Activated naive CD8-positive, alpha-beta T cell treated with anti-CD3 and anti-CD28 coated beads, Interleukin-2, amount 10 ng/mL, durations not matched to agents 7 days and 5 days (primary cell): ENCODE measurements at places on chromosomes 13 and 19. TPM values are rescaled to one million over a fixed set of nuclear protein-coding genes. Genes with fewer than 3 reads are reported as not detected.
A peak's percentile ranks its signal among the peaks of the same experiment; 100 is the strongest.

Gene APOC4
- total RNA-seq = not detected

DNA sequence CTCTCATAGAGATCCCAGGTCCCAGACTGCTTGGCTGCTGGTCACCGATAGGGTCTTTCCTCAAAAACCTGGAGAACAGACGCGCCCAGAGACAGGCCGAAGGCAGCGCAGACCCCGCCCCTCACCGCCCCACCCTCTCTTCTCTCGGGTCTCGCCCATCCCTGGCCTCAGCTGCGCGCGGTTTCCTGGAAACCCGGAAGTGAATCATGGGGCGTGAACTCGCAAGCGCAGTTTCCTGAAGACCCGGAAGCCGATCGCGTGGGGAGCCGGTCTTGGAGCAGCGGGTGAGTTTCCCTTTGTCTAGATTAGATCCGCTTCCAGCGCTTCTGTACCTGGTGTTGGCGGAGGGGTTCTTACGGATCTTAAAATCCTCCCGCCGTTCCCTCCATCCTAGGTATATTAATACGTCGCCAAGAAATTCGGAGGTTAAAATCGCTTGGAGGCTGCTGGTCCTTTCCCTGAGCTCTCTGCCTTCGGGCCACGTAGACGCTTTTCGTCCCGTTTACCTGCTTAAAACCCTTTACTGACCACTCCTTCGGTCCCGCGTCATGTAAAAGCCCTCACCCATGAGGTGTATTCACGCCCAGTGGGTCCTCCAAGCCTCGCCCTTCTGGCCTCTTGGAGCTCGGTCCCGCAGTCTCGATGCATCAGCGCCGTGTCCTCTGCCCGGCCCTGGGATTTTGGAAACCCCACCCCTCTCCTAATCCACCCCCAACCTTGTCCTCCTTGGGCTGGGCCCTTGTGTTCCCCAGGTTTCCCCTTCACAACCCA, at the start of gene ZNF578:
TSS of gene ZNF578 (plus strand) at position 230 of the 771 bp plus-strand sequence. CDS start 48,293 bp downstream, outside the sequence.
- peak; percentile 80 for DNase-seq

GRCh38 chr19:18007044-18007916, 690 bp upstream of the ARRDC2 start:
- DNase-seq = peak; percentile 90

- DNase-seq = no peak
These were observed 24.5 kb downstream of the ZDHHC20 start for GRCh38 chr13:21434588-21434987.

DNA sequence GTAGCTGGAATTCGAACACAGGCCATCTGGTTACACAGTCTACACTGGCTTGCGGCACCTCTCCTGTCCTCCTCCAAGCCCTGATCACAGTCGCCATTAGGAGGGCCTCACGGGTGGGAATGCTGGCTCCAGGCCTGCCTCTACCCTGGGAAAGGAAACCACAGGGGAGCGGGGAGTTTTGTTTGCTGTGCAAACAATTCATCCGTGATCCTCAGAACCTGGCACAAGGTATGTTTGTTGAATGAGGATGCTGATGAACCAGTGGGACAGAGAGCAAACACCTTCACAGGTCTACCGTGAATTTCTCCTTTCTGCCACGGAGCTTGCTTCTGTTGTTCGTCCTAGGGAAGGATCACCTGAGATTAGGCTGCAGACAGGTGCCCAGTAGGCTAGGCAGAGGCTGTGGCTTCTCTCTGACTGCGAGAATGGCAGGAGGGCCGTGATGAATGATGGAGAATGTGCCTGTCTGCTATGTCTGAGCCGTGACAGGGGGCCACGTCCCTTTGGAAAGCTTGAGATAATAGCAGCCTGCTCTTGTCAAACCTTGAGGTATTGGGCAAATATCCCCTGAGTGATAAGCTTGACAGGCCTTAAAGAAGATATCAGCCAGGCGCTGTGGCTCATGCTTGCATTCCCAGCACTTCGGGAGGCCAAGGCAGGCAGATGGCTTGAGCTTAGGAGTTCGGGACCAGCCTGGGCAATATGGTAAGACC, 36.7 kb downstream of the PIN1 start:
- DNase-seq = no peak
